ENCODE measurements at places on chromosomes 3 and 15. TPM values are rescaled to one million over a fixed set of nuclear protein-coding genes. Genes with fewer than 3 reads are reported as not detected.

SPINK8 gene
- total RNA-seq = not detected

SH3GL3 gene
- 3.4 TPM for total RNA-seq

SPESP1 gene
- 1.2 TPM for total RNA-seq

SLC51B gene
- 3.8 TPM for total RNA-seq

NEO1 gene
- total RNA-seq = 44.8 TPM

TGM4 gene
- not detected for total RNA-seq

ACOX2 gene
- 20.1 TPM for total RNA-seq

EPHA3 gene
- total RNA-seq = 5.1 TPM

ITIH1 gene
- not detected for total RNA-seq

CPNE9 gene
- total RNA-seq = 0.90 TPM

AMIGO3 gene
- 0.26 TPM for total RNA-seq

CYP8B1 gene
- not detected for total RNA-seq

SLC9C1 gene
- total RNA-seq = not detected

FOXB1 gene
- total RNA-seq = not detected

TMEM158 gene
- 2.1 TPM for total RNA-seq

Measured in upper lobe of right lung (tissue), 1 donor.